ENCODE measurements at places on chromosomes 12 and 14.

- peak; percentile 57 for DNase-seq
Measured at GRCh38 chr12:100668945-100669536, 95.6 kb downstream of the GAS2L3 start.

DNA sequence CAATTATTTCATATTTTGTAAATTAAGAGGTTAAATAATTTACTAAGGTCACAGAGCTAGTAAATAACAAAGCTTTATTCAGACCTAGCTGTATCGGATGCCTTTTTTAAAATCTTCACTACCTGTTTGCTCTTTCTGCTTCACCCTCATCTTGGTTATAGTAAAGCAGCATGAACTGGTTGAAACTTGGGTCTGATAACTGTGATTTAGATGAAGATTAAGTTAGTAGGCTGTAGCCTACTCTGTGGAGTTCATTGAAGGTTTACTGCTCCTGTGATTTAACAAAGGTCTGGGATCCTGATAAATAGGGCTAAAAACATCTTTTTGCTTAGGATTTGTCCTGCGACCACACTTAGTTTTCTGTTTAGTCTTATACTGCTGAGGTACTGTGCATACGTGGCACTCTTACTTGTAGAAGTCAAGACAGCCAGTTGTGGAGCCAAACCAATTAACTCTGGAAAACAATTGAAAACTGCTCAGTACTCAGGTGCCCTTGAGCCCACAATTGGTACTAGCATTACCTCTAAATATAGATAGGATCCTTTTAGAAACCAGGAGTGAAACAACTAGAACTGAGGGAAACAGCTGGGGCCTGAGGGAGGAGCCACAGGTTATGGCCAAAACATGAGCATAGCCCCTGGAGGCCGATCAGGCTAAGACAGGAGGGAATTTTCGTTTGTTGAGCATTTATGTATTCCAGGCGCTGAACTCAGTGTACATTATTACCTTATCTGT lies 2.3 kb downstream of the SPATS2 start:
- DNase-seq: peak; percentile 52

GRCh38 chr12:53055471-53056266 lies 5.8 kb downstream of the TNS2 start:
- no peak for DNase-seq

- DNase-seq: no peak
Measured at GRCh38 chr12:121483949-121484348, 84.0 kb downstream of the RNF34 start.

- DNase-seq: no peak
Measured at GRCh38 chr12:40202095-40203059, 22.4 kb upstream of the LRRK2 start.

GRCh38 chr14:84202486-84202885 lies 1327.5 kb upstream of the FLRT2 start:
- no peak for DNase-seq

- no peak for DNase-seq
Measured at GRCh38 chr14:103308717-103309616, 25.1 kb upstream of the EIF5 start.

DNA sequence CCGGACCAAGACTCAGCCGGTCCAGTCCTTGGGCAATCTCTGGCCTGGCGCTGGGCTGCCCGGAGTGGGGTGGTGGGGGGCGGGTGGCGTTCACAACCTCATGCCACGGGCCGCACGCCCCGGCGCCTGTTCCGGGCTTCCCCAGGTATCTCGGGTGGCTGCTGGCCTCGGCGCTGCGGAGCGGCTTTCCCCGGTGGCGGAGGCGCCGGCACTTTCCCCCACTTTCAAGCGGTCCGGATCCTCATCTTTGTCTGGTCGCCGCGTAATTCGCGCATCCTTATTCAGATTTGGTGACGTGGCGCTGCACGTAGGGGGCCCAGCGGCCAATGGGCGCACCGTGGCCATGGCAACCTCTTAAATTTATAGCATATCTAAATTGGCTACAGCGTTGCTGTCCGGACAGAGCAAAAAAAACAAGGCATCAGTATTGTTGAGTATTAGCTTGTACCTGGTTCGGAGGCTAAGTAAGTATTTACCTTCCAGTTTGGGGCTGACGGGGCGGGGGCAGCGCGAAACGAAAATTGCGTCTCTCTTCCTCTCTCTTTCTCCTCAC lies at the start of gene LHX5:
Gene LHX5, minus strand, starts transcription at position 253 of the 553 bp plus-strand sequence. CDS start 373 bp downstream, outside the sequence.
- DNase-seq: no peak

GRCh38 chr12:108783446-108783845 lies 52.1 kb upstream of the CORO1C start:
- no peak for DNase-seq

DNA sequence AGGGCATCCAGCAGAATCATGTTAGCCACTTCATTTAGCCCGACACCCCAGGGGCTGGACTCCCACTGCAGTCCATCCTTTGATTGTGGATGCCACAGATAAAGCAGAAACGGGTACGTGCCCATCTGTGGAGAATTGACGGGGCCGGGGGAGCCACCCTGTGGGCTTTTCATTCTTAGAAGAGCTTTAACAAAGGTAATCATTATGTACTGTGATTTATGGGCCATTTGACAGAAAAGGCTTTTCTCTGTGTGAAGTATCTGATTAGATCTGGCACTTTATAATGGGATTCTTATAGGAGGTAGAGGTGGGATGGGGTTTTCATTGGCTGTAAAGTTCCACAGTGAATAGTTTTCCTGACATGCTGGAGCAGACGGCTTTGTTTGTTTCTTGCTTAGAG lies 40.4 kb downstream of the AACS start:
- DNase-seq: no peak

DNA sequence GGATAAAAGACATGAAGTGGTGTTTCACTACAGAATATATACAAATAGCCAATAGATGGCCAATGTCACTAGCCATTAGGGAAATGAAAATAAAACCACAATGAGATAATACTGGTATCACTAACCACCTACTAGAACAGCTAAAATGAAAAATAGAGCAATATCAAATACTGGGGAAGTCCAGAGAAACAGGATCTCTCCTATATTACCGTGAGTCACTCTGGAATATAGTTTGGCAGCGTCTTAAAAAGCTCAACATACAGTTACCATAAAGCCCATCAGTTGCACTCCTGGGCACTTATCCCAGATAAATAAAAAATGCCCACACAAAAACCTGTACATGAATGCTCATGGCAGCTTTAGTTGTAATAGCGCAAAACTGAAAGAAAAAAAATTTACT lies 101.7 kb downstream of the TMTC1 start:
- DNase-seq: no peak

DNA sequence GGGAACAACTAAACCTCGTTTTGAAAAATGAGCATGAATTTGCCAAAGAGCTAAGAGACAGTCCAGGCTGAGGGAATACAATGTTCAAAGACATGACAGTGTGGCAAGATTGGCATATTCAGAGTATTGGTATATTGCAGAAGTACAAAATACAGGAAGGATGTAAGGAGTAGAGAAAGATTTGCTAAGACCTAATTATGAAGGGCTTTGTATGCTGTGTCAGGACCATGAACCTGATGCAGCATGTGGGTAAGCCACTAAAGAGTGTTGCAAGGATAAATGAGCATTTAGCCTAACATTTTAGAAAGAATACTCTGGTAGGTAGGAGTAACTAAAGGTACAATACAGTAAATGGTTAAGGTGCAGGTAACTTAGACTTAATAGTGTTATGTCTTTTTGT lies 65.1 kb downstream of the KTN1 start:
- DNase-seq: no peak

DNA sequence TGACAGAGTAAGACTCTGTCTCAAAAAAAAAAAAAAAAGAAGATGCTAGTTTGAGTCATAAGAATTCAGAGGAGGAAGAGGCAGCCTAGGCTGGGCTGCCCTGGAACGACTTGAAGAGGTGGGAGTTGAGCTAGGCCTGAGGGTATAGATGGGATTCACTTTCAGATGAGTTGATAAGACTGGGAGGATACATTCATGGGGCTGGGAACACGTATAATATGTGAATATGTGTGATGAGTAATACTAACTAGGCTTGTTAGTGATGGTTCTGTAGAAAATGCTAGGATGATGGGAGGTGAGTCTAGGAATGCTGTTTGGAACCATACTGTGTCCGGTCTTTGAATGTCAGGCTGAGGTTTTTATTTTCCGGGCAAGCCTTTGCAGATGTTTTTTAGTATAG lies 9.0 kb downstream of the PLEKHA5 start:
- DNase-seq: no peak

DNA sequence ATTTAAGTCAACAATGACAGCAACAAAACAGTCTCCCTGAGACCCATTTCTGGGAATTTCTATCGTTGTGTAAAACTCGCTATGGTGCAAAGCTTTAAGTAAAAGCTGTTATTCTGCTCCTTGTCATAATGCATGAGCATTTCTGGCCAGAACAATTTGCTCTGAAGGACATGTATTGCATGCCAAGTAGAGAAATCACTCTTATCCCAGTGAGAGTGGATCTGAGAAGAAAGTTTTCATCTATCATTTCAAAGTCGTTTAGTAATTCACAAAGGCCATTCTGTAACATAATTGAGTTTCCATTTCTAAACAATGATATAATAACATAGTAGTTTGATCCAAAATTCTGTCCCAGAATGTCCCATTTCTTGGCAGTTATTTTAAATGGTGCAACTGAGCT lies 86.6 kb downstream of the TBC1D30 start:
- DNase-seq: no peak

DNA sequence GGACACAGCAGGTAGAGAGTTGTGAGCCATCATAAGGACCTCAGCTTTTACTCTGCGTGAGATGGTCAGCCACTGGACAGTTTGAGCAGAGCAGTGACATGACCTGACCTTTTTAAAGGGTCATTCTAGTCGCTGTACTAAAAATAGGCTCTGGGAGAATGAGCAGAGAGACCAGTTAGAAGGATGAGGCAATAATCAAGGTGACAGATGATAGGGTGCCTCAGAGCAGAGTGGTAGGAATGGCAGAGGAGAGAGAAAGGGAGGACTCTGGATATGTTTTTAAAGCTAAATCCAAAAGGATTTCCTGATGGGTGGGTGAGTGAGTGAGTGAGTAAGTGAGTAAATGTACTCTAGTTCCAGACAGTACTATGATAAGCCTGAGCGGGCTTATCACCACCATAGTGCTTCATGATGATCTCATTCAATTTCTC lies 83.6 kb upstream of the ARHGAP5 start:
- DNase-seq: no peak

DNA sequence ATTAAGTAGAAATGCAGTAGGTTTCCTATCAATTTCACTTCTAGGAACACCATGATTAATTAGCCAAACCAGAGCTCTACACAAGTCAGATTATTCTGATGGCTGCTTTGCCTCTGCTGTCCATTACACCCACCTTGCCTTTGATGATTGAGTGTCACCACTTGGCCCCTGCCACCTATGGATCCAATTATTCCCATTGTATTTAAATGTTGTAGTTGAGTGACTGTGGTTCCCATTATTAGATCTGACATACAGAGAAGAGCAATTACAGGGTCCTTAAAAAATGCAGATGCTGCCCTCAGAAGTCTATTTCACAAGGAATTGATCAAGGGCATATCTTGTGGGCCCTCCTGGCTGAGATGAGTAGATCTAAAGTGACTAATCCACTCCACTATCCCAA lies 39.5 kb upstream of the SLC38A4 start:
- DNase-seq: no peak

- DNase-seq: no peak
Measured at GRCh38 chr14:38089123-38089522, 118.6 kb upstream of the SSTR1 start.

DNA sequence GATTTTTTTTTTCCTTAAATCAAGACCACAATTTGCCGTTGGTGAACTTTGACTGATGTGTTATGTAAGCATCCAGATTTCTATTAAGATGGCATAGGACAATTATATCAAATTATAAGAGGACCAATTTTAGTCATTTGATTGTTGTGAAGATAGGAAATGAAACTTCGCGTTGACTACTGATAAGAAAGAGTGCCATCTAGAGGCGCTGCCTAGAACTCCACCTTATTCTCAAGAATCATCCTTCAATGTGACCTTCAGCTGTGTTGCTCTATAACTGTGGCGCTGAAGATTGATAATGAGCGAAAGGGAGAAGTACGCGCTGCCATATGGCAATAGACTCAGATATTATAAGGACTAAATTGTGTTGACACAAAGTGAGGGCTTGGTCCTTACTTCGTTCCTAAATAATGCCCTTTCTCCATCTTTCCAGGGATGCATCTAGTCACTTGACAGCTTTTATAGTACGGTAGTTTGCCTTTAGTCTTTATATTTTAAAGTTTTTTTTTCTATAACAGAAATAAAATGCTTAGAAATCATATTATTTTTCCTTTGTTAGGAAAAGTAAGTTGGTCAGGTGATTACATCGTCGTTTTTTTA lies 350.8 kb upstream of the STXBP6 start:
- DNase-seq: peak; percentile 46

DNA sequence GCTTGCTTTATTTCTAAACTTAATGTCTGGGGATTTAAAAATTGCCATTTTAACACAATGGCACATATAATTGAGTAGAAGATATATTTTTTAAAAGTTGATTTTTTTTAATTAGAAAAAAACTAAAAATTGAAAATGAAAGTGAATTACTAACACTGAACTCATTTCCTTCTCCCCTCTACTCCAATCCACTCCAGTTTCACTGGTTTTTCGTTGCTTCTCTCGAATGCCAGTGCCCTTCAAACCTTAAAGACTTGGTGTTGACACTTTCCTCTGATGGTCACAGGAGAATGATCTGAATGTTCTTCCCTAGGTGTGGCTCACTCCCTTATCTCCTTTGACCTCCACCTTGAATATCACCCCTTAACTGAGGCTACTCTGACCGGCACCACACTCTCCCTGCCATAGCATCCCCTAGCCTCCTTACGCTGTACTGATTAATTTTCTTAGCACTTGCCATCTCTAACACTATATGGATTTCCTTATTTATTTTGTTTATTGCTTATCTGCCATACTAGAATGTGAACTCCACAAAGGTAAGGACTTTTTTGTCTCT lies 107.1 kb downstream of the LIN7A start:
- DNase-seq: no peak

DNA sequence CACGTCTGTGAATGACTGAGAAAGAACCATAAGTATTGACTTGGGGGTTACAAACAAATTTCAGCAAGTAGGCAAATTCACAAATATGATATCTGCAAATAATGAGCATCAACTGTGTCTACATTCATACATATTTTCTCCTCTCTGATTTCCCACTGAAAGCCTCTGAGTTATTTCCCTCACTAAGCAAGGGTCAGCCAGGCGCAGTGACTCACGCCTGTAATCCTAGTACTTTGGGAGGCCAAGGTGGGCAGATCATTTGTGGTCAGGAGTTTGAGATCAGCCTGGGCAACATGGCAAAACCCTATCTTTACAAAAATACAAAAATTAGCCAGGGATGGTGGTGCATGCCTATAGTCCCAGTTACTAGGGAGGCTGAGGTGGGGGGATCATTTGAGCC lies 80.8 kb downstream of the SLC25A21 start:
- no peak for DNase-seq

DNA sequence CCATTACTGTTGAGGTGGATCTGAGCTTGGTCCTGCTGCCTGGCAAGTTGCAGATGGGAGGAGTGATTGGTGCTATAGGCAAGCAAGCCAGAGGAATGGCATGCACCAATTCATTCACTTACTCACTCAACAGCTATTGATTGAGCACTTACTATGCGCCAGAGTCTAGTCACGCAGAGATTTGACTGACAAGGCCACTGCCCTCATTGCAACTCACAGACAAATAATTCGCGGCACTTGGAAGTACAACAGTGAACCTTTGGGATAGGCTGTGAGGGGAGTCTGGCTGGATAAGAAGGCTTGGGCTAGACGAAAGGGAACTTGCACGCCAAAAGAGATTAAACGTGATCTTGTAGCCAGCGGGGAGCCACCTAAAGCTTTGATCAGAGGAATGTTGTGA lies 96.2 kb downstream of the NEDD1 start:
- no peak for DNase-seq
